ENCODE measurements at places on chromosomes 12 and 14. TPM values are rescaled to one million over a fixed set of nuclear protein-coding genes. Genes with fewer than 3 reads are reported as not detected.

RILPL1 gene
- 16.7 TPM for total RNA-seq

CCDC175 gene
- not detected for total RNA-seq

AQP2 gene
- total RNA-seq = 0.81 TPM

CIROP gene
- not detected for total RNA-seq

SMCO3 gene
- 0.42 TPM for total RNA-seq

DNA sequence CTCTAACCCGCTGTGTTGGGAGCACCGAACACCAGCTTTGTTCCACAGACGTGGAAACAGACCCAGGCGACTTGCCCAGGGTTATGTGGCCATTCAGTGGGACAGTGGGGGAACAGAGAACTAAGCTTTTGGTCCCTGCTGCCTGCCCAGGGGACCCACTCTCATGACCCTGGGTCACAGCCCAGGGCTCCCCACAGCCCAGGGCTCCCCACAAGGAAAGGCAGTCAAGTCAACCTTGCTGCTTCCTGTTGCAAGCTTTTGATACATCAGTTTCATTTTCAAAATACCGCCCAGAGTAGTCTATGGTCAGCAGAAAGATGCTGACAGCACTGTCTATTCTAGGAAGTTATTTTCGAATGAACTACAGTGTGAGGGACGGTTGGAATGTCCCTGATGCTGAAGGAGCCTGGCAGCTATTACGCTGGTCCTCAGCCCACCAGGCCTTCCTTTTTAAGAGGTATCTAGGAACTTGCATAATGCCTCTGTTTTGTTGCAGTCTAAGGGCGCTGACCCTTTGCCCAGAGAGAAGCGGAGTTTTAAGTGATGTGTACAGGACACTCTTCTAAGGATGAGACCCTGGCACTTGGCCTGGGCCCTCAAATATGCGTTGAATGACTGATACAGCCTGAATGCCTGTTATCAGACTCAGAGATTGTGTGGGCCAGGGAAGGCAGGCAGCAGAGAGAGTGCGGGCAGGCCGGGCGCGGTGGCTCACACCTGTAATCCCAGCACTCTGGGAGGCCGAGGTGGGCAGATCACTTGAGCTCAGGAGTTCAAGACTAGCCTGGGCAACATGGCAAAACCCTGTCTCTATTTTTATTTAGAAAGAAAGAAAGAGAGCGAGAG, 12.6 kb upstream of the TTC7B start:
- peak; percentile 10 for ATAC-seq

DNA sequence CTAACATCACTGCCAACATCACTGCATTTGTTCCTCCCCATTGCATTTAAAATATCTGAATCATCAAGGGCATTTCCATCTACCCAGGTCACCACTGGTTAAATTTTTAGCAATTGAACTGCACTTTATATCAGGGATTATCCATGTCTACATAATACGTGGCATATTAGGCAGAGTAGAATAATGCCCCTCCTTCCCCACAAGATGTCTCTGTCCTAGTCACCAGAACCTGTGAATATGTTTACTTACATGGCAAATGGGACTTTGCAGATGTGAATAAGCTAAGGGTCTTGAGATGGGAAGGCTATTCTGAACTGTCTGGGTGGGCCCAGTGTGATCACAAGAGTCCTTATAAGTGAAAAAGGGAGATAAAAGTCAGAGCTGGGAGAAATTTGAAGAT, 181.7 kb upstream of the ARID2 start:
- ATAC-seq = no peak

GRCh38 chr12:132686825-132687210, 324 bp downstream of the POLE start:
- ATAC-seq = peak; percentile 15

- ATAC-seq = no peak
Observed at GRCh38 chr12:82149045-82149444, 209.1 kb downstream of the CCDC59 start.

DNA sequence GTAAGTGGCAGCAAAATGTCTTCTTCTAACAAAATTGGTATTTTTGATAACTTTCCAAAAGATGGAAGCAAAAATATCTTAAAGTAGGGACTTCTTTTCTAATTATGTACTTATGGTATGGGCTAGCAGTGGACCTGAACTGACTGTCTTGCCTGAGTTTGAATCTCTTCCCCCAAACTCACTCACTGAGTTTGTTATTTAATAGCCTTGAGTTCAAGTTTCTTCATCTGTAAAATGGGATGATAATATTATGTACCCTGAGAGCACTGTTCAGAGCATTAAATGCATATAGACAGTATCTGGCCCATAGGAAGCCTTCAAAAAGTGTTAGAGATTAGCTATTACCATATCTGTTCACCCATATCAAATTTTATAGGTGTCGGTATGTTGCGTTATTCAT, 210.4 kb upstream of the NUDT4 start:
- ATAC-seq = no peak
